Gastroesophageal sphincter (tissue), 4 donors: ENCODE measurements at places on chromosomes 2 and 18.

- ATAC-seq = peak; percentile 98
Measured at GRCh38 chr2:238320246-238320647, at the start of gene TRAF3IP1. TSS of gene TRAF3IP1 (plus strand) at chr2:238320518. CDS start at chr2:238320663, 145 bp downstream.

DNA sequence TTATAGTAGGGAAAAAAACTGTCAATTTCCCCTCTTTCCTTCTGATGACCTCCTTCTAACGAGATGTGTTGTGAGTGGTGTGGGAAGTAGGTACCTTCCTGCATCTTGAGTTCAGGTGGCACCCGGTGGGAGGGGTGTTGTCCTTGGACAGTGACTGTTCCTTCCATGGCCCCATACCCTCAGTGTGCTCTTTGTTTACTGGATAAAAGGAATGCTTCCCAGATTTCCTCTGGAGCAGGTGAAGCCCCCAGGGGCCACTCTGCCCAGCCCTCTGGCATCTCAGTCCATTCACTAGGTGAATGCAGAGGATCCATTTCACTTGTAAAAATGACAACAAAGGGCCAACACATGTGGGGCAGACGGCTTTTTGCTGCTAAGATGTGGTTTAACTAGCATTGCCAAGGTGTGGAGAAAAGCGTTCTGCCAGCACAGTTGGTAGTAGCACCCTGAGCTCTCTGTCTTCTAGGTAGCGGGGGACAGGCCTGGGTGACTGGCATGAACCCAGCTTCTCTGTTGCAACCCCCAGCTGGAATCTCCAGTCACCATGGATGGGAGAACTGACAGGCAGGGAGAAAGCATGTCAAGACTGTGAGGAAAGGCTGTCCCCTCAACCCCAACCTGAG is 6.9 kb downstream of the GDF7 start:
- no peak for ATAC-seq

- ATAC-seq = no peak
Measured at GRCh38 chr2:15757820-15758586, 166.3 kb downstream of the DDX1 start.

DNA sequence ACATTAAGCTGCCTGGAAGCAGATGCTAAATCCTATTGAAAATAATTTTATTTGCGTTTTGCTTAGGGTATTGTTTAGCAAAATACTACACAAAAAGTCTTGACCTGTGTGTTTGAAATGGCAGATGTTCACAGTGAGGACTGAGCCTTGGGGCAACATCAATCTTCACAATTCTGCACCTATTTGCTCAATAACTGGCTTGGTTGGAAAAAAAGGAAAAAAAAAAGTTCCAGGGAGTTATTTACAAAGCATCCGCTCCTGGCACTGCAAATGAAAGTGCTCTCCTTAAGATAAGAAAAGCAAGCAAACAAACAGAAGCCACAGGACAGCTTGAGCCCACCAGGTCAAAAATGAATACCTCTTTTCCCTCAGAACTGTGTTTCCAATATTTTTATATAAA is 77.7 kb downstream of the MAP2 start:
- ATAC-seq = no peak

- ATAC-seq = no peak
Measured at GRCh38 chr2:65788556-65788955, 356.2 kb upstream of the SPRED2 start.

- no peak for ATAC-seq
Measured at GRCh38 chr2:184555352-184555751, 43.0 kb upstream of the ZNF804A start.

- no peak for ATAC-seq
Measured at GRCh38 chr2:20558391-20559150, 92.3 kb downstream of the HS1BP3 start.

DNA sequence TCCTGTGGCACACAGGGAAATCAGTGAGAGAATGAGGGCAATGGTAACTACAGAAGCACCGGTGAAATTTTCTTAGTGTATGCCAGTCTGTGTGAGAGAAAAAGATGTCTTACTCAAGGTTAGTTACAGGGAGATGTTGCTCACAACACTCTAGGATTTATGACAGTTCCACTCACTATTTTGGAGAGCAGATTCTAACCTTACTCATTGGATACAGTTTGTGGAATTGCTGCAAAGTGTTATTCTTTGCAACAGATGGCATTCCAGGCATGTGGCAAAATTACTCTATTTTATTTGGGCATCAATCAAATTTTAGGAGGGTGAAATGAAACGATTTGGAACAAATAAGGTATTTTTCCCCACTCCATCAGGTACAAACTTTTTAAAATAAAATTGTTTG is 449.1 kb downstream of the PIK3C3 start:
- no peak for ATAC-seq

DNA sequence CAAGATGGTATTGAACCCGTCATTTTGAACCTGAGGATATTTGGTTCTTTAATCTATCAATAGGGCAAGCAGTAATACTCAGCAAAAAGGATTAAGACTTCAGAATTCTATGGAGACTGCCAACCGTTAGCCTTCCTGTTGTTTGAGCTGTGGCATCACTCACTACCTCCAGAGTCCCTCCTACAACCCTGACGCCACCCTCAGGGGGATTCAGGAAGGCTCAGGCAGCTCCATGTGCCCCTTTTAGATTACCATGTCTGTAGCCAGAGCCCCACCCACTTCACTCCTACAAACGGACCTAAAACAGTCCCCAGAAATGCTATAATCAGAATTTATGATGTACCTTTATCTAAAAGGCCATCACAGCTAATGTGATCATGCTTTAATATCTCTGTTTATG is 172.9 kb downstream of the EPHA4 start:
- ATAC-seq = no peak

- peak; percentile 83 for ATAC-seq
Measured at GRCh38 chr2:138364554-138365162, 136.9 kb upstream of the SPOPL start.

DNA sequence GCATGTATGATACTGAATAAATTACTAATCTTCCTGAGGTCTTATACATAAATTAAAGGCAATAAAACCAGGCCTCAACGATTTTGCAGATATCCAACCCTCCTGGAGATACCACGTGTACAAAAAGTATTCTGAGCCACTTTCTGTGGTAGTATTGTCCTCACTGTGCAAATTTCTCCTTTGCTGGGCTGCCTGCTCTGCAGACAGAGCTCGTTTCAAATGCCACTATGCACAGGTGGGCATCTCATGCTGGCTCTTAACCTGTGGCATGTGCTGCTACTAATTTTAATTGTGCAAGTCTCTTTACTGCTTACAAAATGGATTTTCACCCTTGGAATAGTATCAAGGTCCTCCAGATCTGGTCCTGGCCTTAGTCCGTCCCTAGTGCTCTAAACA is 66.4 kb upstream of the SLC16A14 start:
- no peak for ATAC-seq

DNA sequence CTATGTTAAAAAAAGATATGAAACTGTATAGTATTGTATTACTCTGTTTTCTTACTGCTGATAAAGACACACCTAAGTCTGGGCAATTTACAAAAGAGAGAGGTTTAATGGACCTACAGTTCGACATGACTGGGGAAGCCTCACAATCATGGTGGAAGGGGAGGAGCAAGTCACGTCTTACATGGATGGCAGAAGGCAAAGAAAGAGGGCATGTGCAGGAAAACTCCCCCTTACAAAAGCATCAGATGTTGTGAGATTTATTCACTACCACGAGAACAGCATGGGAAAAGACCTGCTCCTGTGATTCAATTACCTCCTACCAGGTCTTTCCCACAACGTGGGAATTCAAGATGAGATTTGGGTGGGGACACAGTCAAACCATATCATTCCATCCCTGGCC is 57.0 kb downstream of the NCOA1 start:
- ATAC-seq = no peak

DNA sequence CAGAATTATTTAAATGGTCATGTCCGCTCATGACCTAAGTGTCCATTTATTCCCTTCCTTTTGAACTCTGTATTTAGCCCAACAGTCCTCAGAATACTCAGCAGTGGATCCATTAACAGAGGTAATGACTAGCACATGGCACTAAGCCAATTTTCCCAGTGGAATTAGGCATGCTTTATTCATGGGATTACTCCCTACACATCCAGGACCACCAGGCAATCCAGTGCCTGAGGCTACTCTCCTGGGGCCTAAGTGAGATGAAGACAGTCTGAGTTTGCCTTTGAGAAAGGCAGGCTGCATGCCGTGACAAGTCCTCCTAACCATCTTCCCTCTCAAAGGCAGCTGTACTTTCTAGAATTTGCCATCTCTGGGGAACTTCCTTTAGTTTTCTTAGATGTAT is 128.6 kb downstream of the SPOPL start:
- no peak for ATAC-seq

GRCh38 chr2:20641123-20641985 is 9.5 kb downstream of the HS1BP3 start:
- peak; percentile 71 for ATAC-seq

DNA sequence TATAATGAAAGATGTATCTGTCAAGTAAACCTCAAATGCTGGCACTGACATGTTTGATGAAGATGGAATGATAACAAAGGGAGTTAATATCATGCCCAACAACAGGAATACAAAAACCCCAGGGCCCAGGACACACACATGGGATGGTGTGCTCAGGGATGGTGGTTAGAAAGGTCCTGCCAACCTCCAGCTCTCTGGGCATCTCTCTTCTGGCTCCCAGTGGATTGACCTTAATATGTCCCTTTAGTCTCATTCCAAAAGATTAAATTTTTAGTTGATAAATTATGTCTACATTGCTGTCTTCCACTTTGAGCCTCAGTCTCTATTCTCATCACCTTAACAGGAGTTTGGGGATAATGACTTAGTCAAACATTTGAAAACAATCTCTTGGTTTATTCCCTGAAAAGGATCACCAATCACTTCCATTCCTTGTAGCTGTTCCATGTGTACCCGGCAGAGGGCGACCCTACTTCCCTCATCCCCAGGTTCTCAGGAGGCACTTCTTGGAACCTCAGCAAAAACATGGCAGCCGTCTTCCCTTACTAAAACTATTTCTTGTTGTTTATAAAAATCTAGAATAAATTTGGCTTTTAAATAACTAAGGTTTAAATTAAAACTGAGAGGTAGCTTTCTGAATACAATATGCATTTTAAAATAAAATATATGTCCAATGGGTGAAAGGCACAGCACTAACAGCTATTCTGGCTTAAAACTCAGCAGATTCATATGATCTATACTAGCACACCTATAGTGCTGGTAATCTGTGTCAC is 29.6 kb downstream of the MCEE start:
- no peak for ATAC-seq

DNA sequence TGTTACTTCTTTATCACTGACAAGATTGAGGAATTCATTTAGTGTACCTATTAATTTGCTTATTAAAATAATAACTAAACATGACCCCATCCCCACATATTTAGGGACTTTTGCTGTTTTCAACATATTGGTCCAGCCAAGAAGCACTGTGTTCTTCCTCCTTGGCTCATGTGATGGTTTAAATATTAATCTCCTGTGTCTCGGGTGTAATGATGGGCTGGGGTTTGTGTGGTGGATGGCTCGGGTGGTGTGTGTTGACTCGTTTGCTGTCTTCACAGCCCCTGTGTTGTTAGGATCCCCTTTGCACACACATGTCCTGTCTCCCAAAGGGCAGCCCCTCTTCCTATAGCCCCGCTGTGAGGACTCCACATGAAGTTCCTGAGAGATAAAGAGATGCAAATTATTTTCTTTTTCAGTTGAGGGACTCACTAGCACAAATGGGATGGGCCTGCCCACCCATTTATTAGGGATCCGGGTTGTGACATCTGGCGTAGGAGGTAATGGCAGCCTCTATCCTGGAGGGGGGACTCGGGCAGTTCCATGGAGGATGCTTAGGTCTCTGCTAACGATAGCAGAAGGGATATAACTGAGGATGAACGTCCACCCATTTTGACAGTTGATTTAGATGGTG is 53.4 kb downstream of the FHOD3 start:
- no peak for ATAC-seq

DNA sequence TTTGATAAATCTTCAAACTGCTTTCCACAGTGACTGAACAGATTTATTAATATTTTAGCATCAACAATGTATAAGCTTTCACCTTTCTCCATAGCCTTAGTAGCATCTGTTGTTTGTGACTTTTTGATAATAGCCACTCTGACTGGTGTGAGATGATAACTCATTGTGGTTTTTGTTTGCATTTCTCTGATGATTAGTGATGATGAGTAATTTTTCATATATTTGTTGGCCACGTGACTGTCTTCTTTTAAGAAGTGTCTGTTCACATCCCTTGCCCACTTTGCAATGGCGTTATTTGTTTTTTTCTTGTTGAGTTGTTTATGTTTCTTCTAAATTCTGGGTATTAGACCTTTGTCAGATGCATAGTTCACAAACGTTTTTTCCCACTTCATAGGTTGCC is 952.9 kb downstream of the TRIB2 start:
- ATAC-seq = no peak

GRCh38 chr2:240250985-240251847 is 110.8 kb upstream of the OTOS start:
- ATAC-seq = peak; percentile 88

DNA sequence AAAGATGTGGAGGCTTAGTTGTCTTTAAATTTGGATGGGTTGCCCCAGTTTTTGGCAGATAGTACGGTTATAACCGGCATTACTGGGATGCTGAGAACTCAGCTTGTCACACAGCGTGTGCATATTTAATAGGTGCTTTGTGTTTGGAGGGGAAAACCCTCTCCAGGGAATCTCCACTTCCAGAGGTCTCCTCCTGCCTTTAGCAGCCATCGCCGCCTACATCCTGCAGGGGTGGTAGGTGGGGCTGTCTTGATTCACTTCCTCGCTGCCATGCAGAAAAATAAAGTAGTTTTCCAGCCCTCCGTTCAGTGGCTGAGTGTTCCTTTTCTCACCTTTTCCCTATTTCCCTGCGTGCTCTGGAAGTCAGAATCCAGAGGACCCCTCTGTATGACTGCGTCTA is 76.4 kb downstream of the ITGB1BP1 start:
- no peak for ATAC-seq
